ENCODE measurements at places on chromosomes 13 and 19.
A peak's percentile ranks its signal among the peaks of the same experiment; 100 is the strongest.

- ATAC-seq: no peak
These were observed 70.6 kb upstream of the KLF12 start for GRCh38 chr13:74204602-74205312.

DNA sequence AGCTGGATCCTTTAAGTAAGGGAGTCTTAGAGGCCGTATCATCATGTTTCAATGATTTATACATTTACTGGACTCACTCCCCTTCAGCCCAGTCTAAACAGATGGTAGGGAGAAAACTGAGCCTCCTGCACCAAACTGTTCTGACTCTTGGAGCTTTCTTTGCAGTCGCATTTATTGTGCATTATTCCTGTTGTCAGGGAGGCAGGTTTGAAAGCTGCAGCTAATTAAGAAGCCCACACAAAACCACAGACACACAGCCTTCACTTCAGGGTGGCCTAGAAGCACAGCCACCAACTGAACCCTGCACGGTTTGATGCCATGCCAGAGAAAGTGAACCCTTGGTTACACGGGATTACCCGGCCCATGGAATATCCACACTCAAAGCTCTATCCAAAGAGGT is 911.0 kb downstream of the UQCRFS1 start:
- ATAC-seq: no peak

- no peak for ATAC-seq
These were observed 26.8 kb downstream of the CLDN10 start for GRCh38 chr13:95579303-95579702.

GRCh38 chr13:112719016-112719415 is 29.2 kb downstream of the ATP11A start:
- ATAC-seq: no peak

DNA sequence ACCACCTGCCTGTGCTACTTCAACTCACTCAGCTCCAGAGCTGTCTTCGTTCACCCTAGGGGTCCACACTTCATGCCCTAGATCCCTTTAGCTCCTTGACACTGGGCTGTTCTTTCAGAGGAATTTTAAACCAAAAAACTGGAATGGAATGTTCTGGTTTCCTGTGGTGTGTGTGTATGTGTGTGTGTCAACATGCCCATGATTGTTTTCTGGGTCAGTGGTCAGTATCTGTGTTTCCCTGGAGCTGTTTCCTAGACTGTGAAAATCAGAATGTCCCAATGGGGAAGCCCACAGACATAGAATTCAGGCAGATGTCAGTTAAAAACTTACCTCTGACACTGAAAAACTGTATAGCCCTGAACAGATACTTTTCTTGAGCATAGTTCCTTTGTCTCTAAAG is 1.3 kb downstream of the PMIS2 start:
- ATAC-seq: no peak

- ATAC-seq: no peak
These were observed 142.5 kb downstream of the TEX29 start for GRCh38 chr13:111462944-111463343.

- no peak for ATAC-seq
These were observed 2.8 kb upstream of the NLRP12 start for GRCh38 chr19:53826876-53827275.

DNA sequence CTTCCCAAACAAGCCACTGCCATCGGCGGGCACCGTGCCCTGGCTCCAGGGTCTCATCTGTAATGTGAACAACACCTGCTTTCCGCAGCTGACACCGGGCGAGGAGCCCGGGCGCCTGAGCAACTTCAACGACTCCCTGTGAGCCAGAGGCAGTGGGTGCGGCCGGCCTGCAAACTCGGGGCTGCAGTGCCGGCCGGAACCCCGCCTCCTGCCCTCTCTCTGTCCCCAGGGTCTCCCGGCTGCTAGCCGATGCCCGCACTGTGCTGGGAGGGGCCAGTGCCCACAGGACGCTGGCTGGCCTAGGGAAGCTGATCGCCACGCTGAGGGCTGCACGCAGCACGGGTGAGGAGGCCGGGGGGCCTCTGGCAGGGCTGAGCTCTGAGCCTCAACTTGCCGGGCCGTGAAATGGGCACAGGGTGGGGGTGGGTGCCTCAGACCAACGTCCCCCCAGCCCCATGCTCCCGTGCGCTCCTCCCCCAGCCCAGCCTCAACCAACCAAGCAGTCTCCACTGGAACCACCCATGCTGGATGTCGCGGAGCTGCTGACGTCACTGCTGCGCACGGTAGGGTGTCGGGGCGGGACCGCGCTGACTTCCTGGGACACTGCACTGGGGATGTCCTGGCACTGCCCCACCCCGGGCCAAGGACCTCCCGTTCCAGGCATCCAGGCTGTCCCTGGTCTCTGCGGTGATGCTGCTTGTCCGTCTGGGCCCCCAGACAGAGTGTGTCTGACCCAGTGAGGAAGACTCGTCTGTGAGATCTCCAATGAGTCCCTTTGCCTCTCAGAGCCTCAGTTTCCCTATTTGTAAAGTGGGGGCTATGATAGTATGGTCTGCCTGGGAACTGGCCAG is 2.2 kb downstream of the ABCA7 start:
- no peak for ATAC-seq

- ATAC-seq: no peak
These were observed 12.3 kb downstream of the KDELR1 start for GRCh38 chr19:48379058-48379457.

GRCh38 chr13:103961129-103961528 is 894.9 kb upstream of the SLC10A2 start:
- no peak for ATAC-seq

DNA sequence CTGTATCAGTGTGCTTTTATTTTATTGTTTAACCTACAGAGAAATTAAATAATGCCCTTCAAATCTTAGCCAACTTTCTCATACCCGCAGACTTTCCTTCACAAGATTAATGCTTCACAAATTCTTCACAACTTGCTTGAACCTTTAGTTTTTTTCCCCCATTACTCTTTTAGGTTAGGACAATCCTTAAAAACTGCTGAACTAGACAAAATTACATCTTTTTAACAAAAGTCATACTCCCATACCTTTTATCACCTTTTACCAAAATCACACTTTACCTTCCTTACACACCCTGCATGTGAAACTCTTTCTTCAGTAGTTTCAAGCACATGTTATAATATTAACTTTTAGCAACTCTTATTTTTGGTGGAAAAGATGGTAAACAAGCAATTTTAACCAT is 58.5 kb downstream of the SCGB2B2 start:
- ATAC-seq: no peak

GRCh38 chr19:45346449-45346848 is 5.9 kb downstream of the KLC3 start:
- no peak for ATAC-seq

DNA sequence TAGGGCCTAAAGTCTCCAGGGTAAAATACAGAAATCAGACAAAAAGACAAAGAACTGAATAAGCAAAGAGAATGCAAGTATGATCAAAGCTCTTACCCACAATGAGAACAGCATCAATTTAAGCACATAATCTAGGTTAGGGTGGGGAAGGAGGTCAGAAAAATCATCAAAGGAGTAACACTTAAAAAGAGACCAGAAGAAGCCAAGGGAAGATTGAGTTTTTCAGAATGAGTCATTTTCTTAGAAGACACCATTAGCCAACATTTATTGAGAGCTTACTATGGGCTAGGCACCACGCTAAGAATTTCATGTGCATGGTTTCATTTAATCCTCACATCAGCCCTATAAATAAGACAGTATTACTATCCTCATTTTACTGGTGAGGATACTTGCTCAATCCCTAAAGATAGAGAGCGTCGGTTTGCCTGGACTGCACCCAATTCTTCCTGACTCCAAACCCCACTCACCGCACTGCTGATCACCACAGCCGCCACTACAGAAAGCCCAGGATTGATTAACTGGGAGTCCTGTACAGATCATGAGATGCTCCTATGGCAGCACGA is 1.7 kb upstream of the SHISA2 start:
- ATAC-seq: no peak

GRCh38 chr19:15037586-15037985 is 11.7 kb upstream of the CASP14 start:
- ATAC-seq: no peak

DNA sequence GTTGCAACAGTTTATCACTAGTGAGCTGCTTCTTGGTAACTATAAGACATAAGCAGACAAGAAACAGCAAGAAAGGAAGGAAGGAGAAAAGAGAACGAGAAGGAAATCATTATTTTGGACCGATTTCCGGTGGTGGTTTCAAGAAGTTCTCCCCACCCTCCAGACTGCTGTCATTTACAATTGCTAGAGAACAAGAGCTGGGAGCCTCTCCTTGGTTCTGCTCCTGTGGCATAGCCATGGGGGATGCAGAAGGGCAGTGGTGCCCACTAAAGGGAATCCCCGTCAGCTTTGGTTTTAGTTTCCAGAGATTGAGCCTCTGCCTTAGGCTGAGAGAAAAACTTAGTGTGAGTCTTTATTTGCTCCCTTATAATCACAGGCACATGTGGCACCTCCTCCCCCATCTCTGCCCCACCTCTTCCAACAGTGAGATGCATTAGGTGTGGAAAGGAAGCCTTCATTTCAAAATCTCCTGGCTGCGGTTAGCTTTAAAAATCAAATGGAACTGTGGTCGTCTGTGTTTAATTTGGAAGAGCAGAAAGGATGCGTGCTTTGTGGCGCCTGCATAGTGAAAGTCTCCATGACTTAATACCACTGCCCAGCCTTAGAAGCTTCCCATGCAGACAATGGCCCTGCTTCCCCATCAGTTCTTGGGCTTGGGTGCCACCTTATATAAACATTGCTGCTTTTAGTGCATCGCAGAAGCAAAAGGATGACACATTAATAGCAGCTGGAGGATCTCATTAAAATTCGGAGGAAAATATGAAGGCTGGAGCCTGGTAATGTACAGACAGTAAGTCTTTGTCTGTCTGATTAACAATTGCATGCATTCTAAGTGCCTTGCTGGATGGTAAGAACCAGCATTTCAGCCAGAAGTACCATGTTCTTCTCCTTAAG is 25.0 kb downstream of the LRCH1 start:
- ATAC-seq: peak; percentile 18

- ATAC-seq: no peak
These were observed 66.0 kb downstream of the PCCA start for GRCh38 chr13:100154842-100155416.

DNA sequence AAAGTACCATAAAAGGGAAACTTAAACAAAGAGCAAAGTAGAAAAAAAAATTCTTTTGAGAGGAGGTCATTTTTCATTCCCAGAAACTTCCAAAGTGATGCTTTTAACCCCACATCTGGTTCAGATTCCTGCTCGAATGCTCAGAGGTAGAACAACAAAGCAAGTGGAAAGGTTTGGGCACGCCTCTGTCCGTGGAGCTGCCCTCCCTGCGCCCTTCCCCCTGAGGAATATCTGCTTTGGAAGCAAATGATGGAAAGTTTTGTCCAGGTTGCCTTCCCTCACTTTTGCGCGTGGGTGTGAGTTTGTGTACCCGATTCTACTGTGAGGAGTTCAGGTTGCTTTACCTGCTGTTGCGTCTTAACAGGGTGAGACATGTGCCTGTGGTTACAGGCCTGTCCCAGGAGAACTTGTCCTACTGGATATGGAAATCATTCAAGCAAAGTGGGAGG is 110.2 kb downstream of the KLF5 start:
- ATAC-seq: no peak

DNA sequence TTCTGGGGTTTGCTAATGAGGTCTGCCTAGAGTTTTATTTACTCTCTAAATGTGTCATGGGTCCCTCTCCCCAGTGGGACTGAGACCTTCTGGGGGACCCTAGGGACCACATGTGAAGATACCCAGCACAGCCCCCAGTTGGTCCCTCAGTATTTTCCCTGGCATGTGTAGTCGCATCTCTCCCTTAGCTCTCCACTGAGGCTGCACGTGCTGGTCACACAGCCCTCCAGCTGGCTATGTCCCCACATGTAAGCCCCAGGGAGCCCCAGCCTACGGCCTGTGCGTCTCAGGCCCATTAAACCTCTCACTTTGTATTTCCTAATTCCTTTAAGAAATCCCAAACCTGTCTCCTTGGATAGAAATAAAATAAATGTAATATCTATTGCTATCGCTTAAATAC is 189.6 kb upstream of the TSHZ3 start:
- ATAC-seq: no peak

DNA sequence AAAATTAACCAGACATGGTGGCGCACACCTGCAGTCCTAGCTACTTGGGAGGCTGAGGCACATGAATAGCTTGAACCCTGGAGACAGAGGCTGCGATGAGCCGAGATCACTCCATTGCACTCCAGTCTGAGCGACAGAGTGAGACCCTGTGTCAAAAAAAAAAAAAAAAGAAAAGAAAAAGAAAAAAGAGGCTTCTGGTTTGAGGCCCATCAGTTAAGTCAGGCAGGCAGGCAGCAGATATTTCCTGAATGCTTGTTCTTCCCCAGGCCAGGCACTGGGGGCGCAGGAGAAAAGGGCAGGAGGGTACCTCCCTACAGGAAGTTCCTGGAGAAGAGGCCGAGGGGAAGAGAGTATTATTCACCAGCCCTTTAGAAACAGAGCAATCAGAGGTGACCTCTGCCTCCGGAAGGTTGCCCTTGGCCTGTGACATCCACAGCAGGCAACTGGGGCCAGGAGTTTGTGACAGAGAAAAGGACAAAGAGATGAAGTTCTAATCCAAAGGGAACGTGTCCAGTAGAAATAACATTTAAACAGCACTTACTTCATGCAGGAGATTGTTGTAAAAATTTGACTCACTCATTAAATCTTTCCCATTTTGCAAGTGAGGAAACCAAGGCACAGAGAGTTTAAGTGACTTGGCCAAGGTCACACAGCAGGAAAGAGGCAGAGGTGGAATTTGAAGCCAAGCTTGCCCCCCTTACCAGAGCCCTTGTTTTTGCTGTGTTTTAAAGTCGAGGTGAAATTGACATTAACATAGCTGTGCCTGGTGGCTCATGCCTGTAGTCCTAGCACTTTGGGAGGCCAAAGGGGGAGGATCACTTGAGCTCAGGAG is 4.3 kb upstream of the RLN3 start:
- ATAC-seq: peak; percentile 72

DNA sequence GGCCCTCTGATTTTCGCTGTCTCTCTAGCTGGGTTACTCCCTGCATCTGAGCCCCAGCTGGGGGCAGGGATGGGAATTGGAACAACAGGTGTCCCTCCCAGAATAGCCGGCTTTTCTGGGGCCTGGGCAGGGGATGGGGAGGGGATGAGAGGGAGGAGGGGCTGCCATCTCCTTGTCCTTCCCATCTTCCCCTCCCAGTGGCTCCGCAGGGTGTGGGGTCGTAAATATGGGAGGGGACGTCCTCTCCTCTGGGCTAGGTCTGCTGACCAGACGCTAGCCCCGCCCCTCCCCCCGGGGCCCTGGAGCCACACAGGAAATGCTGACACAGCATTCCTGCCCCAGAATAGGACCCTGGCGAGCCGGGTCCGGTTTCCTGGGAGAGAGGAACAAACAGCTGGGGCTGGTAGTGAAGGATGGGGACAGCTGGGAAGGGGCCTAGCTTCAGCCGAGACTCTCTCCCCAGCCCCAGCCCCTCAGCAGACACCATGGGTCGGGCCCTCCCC is 1.1 kb downstream of the RYR1 start:
- no peak for ATAC-seq

GRCh38 chr13:103945836-103946235 is 879.6 kb upstream of the SLC10A2 start:
- ATAC-seq: no peak

All from gastroesophageal sphincter (tissue), 4 donors.